Eye (tissue), 1 donor: ENCODE measurements at places on chromosomes 16 and 17.
A peak's percentile ranks its signal among the peaks of the same experiment; 100 is the strongest.

DNA sequence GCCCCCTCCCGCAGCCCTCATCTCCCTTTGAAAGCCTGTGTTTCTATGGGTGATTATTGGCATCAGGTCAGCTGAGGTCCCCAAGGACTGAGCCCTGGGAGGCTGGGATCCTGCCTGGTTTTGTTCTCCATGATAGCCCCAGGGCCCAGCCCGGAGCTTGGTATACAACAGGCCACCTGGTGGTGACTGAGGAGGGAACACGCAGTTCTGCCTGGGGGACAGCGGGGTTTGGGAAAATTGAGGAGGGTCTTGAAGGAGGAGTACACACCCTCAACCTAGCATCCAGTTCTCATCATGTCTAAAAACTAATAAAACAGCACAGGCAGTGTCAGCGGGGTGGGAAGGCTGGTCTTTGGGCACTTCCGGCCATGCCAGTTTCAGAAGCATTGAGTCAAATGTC, 335.1 kb downstream of the CPPED1 start:
- no peak for DNase-seq

DNA sequence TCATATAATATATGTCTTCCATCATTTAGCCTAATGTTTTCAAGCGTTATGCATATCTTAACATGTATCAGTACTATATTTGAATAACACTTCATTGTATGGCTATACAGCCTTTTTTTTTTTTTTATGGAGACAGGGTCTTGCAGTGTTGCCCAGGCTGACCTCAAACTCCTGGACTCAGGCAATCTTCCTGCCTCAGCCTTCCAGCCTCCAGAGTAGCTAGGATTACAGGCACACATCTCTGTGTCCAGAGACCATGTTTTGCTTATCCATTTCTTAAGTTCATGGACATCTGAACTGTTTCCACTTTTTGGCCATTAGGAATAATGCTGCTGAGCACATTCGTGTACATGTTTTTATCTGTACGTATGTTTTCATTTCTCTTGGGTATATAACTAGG, 7.8 kb downstream of the BPTF start:
- no peak for DNase-seq

DNA sequence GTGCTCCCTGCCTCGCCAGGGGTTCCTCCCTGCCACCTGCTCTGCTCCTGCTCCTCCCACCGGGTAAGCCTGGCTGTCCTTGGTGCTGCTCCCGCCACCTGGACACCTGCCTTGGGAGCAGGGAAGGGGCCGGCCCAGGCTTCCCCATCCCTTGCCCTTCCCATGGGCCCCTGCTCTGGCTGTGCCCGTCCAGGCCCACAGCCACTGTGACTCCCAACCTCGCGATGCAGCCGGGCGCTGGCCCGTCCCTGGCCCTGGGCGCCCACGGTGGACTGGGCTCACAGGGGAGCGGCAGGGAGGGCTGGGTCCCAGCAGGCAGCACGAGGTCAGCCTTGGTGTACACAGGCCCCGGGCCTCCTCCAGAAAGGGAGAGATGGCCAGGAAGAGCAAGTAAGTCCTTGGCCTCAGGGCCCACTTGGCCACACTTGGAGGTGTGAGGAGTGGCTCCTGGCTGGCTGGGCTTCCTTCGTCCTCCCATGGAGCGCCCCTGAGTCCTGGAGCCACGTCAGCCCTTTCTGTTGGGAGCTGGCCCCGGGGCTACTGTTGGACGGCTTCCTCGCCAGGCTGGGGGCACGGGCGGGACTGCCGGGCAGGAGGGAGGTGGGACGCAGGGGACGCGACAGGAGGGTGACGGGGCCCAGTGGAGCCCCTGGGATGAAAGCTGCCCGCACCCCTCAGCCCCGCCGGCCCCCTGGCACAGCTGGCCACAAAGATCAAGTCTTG, 15.3 kb downstream of the ENGASE start:
- DNase-seq, result no peak

- DNase-seq, result no peak
These were observed 67.7 kb downstream of the TBX4 start for GRCh38 chr17:61519754-61520440.

DNA sequence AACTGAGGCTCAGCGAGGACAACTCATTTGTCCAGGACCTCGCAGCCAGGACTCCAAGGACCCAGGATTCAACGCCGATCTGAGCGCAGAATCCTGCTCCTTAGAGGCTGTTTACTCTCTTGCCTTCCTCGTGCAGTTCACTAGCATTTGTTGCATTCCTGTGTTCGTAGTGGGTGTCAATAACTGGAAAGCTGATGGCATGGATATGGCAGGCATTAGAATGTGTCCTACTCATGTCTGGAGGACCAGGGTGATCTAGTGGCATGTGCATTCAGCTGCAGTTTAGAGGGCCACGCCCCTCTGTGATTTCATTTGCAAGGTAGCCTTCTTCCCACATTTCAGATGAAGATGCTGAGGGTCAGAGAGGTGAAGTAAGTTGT, 510 bp downstream of the CRISPLD2 start:
- no peak for DNase-seq

DNA sequence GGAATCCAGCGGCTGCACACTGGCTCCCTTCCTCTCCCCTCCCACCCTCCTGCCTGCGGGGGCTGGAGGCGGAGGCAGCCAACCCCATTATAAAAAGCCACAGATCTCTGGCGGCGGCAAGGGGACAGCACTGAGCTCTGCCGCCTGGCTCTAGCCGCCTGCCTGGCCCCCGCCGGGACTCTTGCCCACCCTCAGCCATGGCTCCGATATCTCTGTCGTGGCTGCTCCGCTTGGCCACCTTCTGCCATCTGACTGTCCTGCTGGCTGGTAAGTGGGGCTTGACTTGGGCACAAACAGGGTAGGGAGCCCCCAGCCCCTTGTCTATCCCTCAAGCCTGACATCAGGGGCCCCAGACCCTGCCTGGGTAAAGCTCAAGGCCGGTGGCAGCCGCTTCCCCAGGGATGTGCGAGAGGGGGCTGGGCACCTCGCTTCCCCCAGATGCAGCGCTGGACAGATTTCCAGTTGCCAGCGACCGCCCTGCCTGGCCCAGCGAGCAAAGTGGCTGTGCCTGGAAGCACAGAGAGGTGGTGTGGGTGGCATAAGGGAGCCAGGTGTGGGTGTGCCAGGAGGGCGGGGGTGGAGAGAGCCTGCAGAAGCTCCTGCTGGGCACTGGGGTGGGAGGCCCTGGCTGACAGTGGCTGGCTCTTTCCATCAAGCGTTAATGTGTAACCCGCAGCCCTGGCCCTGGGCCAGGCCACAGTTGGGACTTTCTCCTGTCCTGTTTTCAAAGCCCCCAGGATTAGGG, at the start of gene CX3CL1:
CX3CL1 (plus strand) TSS at position 119 of the 745 bp plus-strand sequence; CDS start at position 198, 79 bp downstream.
- peak; percentile 93 for DNase-seq

DNA sequence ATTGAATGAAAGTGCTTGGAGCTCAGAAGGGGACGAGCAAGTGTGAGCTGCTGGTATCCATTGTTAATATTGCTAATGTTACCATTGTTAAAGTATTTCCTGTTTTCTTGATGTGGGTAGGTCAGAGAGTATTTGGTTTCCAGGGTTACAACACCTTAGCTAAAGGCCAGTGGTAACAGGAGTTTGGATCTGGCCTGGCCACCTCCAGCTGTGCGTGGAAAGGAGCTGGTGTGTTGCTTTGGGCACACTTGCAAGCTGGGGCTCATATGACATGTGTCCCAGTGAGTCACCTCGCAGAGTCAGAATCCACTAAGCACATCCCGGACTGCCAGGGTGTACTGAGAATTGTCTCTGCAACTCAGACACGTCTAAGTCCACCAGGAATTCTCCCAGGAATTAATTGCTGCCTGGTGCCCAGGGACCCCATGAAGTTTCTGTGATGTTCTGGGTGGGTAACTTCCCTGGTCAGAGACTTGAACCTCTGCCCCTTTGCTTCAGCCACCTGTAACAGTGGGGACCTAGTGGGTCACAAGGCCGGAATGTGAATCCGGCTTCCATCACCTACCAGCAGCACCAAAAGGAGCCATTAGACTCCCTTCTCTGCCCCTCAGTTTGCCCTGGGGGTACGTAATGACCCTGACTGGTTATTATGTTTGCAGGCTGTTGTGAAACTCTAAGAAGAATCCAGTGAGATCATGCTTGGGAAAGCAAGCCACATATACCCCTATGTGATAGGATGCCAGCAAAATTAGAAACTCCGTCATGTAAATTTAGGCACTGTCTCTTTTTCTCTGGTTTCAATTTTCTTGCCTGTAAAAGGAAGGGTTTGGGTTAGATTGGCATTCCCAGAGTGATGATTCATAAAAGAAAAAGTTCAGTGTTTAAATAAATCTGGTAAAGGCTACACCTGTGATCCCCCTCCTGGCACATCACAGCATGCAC, 12.8 kb downstream of the SLC6A2 start:
- DNase-seq, result no peak

DNA sequence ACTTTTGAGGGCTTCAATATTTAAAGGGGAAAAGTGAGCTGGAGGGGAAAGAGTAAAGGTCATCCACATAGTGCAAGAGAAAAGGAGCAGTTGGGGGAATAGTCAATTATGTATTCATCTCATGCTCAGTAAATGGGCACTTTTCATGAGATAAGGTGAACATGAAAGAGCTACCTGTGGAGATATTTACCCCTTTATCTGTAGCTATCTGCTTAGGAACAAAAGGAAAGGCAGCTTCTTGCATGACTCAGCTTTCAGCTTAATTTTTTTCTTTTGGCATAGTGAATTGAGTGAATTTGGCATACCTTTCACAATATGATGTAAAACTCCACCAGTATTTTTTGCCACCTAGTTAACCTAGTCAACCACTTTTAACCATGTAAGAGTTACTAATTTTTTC, 26.4 kb downstream of the CPD start:
- no peak for DNase-seq

- peak; percentile 76 for DNase-seq
These were observed 64.1 kb upstream of the SREBF1 start for GRCh38 chr17:17900615-17901520.

- DNase-seq, result peak; percentile 33
These were observed 31.1 kb upstream of the JPH3 start for GRCh38 chr16:87570938-87571867.

GRCh38 chr16:89115216-89115861, 21.7 kb downstream of the ACSF3 start:
- no peak for DNase-seq

- DNase-seq, result peak; percentile 90
These were observed at the start of gene OSBPL7 for GRCh38 chr17:47821424-47822391. Gene OSBPL7 (minus strand): TSS chr17:47821794. CDS start chr17:47820278, 1,516 bp downstream.

DNA sequence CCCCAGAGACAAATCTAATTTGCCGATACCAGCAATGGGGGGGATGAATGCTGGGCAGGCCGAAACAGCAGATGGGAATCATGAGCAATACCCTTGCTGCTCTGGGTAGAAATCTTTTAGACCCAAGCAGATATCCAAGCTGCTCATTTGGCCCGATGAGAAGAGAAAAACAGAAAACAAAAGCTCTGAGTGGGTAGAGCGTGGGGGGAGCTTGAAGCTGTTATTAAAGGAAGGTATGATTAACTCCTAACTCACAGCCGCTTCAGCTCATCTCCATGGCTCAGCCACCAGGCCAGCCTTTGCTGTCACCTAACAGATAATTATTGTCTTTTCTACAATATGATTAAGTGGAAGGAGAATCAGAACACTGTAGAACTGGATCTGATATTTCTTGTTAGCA, 58.3 kb downstream of the VPS35L start:
- DNase-seq, result no peak

DNA sequence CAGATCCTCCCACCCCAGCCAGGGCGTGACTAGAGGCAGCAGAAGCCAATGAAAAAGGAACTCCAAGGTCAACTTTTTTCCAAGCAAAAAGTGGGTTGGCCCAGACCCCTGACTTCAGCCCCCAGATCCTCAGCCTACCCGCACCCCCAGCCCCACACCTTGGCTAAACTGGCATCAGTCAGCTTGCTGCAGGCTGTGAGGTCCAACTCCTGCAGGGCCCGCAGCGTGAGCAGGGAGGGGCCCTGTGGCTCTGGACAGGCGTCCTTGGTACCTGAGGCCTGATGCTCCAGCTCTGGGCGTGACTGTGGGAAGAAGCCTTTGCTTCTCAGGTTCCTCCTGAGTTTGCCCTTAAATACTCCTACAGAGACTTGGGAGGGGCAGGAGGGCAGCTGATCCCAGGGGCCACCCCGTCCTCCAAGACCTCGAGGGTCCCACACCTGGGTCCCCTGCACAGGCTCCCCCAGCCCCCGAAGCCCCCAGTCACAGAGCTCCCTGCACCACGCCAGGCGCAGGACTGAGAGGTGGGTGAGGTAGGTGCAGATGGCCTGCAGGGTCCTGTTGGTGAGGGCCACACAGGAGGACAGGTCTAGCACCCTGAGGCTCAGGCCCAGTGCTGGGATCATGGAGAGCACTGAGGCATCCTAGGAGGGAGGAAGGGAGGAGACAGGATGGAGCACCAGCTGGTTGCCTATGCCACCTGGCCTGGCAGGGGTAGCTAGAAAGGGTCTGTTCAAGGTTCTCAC, 9.4 kb downstream of the ELMO3 start:
- DNase-seq, result no peak

DNA sequence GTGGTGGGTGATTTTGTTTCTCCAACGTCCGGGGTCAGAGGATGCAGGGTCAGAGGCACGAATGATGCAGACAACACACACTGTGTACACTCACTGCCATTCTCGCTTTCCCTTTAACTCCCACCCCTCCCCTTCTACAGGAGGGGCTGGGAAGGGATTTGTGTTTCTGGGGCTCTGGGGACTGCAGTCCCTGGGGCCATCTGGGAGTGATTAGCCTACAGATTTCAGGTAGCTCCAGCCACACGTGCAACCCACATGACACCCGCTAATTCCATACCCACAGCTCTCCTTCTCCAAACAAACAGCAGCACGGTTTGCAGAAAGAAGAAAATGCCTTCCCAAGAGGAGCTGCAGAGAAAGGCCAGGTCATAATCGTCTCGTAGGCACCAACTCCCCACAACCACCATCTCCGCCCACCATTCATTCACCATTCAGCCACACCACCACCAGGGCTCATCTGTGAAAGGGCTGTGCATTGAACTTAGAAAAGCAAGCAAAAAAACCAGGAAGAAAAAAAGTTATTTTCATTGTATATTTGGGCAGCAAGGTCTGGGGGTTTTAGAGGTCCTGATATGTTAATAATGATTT, 9.4 kb upstream of the SOX9 start:
- DNase-seq, result peak; percentile 36

DNA sequence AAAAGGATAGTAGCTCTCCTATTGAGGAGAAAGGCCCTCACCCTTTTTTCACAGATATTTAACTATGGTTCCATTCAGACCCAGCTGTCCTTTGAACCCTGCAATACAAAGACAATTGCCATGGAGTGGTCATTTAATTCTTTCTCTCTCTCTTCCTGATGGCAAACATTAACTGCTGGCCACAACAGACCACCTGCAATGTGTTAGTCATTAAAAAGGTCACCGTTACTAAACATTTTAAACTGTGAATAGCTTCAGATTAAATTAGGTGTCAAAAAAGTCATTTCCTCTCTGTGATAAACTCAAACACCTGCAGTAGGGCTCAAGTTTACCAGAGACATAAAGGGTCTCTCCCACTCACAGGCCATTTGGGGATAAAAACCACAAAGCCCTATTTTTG, 697.2 kb downstream of the TOX3 start:
- DNase-seq, result no peak

- DNase-seq, result no peak
These were observed 139.0 kb upstream of the TNRC6C start for GRCh38 chr17:77819497-77819896.
